Calu3 (cell line): ENCODE measurements at places on chromosomes 16 and 17.

DNA sequence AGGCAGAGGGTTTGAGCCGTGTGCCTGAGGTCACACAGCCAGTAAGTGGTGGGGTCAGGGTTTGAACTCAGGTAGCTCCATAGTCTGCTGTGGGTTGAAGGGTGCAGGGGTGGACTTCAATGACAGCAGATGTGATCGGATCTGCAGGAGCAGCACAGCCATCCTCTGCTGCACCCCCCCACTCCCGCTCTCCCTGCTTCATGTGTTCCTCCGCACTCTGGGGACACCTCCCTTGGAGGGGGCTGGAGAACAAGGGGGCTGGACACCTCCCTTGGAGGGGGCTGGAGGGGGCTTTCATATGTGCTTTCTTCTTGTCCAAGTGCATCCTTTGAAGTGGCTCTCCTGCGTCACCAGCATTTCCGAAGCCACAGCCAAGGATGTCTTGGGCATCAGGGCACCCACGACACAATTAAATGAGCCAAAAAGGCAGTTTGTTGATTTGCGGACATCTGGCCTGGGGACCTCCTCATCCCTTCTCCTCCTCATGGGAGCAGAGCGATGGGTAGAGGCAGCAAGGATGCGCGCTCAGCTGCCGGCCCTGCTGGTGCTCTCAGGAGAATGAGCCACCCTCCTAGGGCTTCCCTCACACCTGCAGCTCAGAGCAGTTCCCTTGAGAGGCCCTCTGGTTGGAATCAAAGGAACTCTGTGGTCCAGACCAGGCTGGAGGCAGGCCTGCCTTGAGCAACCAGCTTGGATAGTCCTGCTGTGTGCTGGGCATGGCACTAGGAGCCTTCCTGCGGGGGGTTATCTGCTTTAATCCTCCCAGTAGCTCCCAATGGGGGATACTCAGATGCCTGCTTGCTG, 26.2 kb downstream of the WSCD1 start:
- DNase-seq: no peak

DNA sequence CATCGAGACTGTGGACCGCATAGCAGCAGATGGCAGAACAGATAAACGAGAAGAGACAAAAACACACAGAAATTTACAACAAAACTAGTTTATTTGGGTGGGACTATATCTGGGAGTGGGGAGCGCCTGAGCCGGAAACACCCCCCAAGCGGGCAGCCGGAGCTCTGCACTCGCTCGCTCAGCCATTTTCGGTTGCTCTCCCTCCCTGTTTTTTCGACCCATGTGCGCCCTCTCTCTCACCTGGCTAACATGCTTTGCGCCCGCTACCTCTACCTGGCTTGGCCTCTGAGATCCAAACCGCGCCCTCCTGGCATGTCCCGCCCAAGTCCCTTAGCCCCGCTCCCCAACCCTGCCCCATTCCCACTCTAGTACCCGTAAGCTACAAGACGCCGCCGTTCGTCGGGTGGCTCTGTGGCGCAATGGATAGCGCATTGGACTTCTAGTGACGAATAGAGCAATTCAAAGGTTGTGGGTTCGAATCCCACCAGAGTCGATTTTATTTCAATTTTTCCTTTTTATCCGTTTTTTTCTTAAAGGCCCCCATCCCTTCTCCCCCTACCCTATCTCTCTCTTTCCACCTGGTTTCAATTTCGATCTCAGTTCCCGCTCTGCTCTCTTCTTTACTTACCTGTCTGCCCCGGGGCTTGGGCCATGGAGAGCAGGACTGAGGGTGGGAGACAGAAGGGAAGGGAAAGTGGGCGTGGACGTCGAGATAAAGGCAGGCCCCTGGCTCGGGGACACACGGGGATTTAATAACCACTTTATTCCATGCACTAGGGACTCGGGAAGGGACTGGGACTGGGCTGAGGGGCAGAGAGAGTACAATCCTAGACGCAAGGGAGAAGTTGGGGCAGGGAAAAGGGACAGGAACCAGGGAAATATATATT, 2.4 kb upstream of the ALOXE3 start:
- peak; percentile 85 for DNase-seq

DNA sequence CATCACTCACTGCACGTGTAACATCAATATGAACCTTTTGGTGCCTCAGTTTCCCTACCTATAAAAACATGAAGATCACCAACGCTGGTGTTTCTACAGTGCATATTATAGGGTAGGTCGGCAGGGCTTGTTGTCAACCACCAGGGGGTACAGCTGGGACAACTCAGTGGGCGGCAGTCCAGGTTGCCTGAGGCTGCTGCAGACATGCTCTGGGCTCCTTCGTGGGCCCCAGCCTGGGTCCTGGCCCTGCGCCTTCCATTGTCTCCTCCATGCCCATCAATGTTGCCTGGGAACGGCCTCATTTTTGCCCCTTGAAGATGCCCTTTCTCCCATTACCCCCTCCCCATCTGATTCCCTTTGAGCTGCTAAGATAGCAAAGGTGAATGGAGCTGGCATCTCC, 89.8 kb downstream of the GSG1L start:
- no peak for DNase-seq

- DNase-seq: no peak
Observed at GRCh38 chr17:13204607-13205237, 186.9 kb upstream of the ELAC2 start.

DNA sequence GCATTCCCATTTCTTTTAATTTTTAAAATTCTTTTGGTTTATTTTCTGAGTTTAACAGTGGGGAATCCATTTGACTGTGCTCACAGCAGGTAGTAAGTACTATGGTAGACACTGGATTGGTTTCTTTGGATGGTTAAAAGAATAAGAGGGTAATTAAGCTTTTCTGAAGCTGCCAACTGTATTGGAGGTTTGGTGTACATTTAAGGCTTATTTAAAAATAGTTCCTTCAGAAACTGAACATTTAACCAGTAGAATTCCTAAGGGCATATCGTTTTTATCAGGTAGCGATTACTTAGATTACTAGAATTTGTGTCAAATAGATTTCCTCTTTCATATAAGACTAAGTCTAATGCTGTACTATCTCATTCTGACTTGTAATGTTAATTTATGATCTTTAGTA, 162.4 kb downstream of the PPM1E start:
- no peak for DNase-seq

- no peak for DNase-seq
Observed at GRCh38 chr16:86919578-86920305, 341.4 kb downstream of the FOXL1 start.

DNA sequence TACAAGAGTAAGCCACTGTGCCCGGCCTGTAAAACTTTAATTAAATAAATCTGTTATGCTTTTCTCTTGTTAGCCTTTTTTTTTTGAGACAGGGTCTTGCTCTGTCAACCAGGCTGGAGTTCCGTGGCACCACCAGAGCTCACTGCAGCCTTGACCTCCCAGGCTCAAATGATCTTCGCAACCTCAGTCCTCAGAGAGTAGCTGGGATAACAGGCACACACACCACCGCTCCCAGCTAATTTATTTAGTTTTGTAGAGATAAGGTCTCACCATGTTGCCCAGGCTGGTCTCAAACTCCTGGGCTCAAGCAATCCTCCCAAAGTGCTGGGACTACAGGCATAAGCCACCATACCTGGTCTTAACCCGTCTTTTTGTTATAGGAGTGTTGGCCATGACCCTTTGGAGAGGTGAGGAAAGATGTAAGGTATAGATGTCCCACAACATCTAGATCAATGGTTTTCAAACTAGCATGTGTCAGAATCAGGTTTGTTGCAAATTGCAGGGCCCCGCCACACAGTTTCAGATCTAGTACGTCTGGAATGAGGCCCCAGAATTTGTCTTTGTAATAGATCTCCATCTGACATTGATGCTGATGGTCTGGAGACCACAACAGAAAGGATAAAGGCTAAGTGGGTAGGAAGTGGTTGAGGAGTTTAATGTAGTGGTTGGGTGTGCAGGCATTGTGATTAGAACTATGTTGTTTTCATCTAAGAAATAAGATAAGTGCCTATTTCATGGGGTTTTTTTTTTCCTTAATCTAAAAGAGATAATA, 4.3 kb upstream of the GGA2 start:
- DNase-seq: no peak

GRCh38 chr17:61984821-61985220, 57.0 kb upstream of the INTS2 start:
- no peak for DNase-seq

- no peak for DNase-seq
Observed at GRCh38 chr16:28602529-28602928, 5.7 kb upstream of the SULT1A2 start.

GRCh38 chr16:58699151-58699550, 14.6 kb upstream of the SLC38A7 start:
- DNase-seq: no peak

DNA sequence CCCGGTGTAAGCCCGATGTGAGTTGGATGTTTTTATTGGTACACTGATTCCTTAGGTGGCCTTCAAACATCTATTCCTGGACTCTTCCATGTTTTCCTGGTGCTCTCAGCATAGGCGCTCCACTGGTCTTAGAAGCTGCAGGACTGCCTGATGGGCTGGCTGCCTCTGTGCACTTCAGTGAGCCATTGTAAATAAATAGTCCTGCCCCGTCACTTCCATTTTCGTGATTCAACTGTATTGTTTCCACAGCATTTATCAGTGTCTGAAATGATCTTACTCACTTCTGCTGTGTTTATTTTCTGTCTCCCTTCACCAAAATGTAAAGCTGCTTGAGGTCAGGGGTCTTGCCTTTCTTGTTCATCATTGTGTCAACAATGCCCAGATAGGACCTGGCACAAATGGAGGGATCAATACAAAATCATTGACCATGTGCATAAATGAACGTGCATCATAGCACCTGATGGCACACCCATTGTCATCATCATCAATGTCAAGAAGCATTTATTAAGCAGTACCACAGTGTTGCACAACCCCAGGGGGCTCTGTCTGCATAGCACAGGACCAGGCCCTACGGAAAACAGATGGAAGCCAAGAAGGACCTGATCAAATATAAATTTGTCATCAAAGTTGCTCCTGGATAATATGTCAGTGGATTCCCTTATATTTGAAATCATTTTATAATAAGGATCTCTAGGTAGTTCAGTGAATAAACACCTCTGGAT, 66.6 kb upstream of the CPHXL start:
- DNase-seq: no peak

DNA sequence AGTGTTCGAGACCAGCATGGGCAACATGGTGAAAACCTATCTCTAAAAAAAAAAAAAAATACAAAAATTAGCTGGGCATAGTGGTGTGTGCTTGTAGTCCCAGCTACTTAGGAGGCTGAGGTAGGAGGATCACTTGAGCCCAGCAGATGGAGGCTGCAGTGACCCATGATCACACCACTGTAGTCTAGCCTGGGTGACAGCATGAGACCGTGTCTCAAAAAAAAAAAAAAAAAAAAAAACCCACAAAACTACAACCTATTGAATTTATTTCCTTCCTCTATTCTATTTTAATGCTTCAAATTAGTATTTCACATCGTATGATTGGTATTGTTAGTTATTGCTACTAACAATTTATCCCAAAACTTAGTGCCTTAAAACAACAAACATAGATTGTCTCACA, 9.4 kb upstream of the NUFIP2 start:
- DNase-seq: no peak

- DNase-seq: no peak
Observed at GRCh38 chr17:61070649-61071048, 329.0 kb upstream of the TBX2 start.

- peak; percentile 48 for DNase-seq
Observed at GRCh38 chr16:47392081-47392480, 68.8 kb downstream of the ITFG1 start.

DNA sequence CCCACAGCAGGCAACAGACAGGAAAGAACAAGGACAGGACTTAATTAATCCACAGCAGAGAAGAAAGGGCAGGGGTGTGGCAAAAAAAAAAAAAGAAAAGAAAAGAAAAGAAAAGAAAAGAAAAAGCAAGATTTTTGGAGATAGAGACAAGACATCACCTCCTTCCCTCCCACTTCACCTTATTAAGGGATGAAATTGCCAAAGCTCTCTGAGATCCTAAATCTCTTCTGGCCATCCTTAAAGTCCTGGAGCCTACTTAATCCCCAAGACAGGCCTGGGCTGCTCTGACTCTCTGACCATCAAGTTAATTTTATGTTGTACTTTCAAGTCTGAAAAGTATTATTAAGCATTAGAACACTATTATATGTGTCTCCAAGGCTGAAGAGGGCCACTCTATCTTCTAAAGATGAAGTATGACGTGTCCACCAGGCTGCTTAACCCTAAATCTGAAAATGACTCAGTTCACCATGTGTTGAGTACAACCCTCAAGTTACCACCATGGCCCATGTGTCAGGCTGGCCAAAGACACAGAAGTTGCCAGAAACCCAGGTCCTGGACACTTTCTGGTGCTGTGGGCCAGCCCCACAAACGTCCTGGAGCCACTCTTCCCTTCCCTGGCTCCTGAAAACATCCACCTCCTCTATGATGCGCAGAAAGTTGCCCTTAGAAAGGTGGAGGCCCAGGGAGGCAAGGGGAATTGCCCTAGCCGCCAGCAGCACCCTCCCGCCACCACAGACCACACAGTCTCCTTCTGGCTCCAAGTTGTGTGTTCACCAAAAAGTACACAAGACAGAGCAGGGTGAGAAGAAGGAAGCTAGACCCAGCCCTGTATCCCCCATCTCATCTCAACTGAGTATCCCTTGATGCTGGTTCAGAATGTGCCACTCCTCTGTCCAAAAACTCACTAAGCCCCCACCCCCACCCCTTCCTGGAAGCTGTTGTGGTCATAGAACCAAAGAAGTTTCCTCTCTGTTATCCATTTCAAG, 2.7 kb downstream of the SOCS1 start:
- DNase-seq: no peak

GRCh38 chr17:72928454-72929136, 163.9 kb downstream of the SLC39A11 start:
- peak; percentile 3 for DNase-seq

DNA sequence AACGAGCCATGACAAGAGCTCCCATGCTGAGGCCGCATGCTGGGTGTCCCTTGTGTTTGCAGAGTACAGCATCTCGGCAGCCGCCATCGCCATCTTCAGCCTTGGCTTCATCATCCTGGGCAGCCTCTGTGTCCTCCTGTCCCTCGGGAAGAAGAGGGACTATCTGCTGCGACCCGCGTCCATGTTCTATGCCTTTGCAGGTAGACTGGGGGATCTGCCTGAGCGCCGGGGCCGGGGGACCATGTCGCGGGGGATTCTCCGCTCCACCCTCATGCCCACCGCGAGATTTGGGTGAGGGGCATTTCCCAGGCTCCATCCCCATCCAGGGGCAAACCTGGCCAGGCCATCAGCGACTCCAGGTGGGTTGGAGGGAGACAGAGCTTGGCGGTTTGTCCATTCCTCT, 10.7 kb downstream of the CACNG1 start:
- DNase-seq: no peak

DNA sequence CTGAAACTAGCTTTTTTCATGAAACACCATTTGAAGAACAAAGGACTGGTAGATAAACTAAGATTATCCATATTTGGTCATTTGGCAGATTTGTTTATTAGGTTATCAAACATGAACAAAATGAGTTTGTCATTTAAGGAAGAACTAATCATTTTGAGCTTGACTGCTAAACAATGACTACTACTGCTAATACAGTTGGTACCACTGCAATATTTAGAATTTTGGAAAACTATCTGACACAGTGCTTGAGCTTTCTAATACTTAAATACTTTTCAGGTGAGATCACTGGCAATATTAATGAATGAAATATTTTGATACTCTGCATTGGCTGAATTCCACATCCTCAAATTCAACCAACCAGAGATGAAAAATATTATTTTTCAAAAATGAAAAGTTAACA, 47.2 kb downstream of the MED13 start:
- DNase-seq: no peak

- no peak for DNase-seq
Observed at GRCh38 chr16:67101311-67102082, 8.2 kb upstream of the PHAF1 start.
